Activated T-cell treated with anti-CD3 and anti-CD28 coated beads, Interleukin-2, amount 50 U/mL, for 4 hours (primary cell): ENCODE measurements at places on chromosomes 12 and 14.

DNA sequence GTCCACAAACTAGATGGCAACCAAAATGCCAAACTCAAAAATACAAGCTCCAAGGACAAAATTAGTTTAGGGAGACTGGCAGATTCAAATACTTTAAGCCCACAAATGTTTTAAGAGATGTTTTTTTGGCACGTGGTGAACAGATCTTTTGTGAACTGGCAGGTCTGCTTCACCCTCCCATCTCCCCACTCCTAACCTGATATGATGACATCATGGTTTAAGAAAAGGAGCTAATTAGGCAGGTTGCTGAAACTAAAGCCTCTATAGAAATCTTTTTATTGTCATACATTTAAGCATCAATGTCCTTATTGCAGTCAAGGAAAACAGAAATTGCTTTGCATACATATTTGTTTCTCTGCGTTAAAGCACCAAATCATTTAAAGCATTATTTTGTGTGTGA is 5.8 kb downstream of the LRIG3 start:
- DNase-seq = no peak

GRCh38 chr14:96178461-96179321 is 25.9 kb upstream of the BDKRB2 start:
- DNase-seq = no peak

DNA sequence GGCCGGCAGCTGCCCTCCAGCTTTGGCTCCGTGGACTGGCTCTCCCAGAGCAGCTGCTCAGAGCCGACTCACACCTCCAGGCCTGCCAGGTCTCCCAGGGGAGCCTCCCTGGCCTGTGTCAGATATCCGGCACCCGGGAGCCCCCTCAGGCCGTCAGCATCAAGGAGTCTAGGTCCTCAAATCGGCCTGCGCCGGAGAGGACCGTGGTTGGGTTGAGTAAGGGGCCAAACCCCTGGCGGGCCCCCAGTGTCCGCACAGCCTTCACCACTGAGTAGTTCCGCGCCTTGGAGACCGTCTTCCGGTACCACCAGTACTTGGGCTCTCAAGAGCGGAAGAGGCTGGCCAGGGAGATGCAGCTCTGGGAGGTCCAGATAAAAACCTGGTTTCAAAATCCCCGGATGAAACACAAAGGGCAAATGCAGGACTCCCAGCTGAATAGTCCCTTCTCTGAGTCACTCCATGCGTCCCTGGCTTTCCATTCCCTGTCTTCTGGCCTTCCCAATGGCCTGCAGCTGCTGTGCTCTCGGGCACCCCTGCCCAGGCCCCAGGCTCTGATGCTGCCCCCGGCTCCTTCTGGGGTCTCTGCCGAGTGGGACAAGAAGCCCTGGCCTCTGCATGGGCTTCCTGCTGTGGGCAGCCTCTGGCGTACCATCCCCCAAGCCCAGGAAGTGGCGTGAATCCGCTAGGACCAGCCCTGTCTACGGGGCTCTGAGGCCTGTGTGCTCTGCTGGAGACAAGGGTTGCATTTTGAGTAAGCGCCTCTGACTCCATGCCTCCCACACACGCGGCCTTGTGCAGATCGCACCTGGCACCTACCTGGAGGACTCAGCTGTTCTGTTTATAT is 245.1 kb upstream of the ATXN7L3B start:
- no peak for DNase-seq

DNA sequence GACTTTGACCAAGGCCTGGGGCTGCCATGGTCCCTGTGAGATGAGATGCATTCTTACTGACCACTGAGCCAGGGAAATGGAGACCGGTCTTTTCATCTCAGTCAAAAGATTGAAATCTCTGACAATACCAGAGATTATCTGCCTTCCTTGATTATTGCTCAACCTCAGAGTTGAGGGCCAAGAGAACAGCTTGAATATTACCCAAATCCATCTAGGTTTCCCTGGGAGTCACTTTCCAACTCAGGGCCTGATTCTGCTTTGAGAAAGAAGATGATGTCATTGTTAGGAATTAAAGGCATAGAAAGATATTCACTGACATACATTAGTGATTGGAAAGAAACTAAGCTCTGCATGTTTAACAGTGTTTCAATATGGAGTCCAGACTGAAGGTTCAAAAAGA is 515.9 kb upstream of the TBX3 start:
- no peak for DNase-seq

DNA sequence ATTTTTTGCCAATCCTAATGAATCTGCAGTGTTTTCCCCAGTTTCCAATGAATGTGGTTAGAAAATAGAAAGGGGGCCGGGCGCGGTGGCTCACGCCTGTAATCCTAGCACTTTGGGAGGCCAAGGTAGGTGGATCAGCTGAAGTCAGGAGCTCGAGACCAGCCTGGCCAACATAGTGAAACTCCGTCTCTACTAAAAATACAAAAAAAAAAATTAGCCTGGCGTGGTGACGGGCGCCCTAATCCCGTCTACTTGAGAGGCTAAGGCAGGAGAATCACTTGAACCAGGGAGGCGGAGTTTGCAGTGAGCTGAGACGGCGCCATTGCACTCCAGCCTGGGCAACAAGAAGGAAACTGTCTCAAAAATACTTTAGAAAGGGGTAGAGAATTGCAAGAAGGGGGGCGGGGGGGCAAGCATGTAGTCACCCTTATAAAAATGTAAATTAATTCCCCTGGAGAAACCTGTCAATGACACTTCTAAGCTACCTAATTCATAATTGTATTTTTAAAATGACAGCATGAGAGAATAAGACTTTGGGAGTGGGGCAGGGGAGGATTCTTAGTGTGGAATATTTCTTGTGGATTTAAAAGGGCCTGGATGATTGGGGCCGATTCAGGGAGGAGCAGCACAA is 1.7 kb downstream of the KLHDC2 start:
- DNase-seq = no peak
